ENCODE measurements at places on chromosomes 7 and 10. TPM values are rescaled to one million over a fixed set of nuclear protein-coding genes. Genes with fewer than 3 reads are reported as not detected.

IFIT1B gene
- total RNA-seq = not detected

FAM13C gene
- total RNA-seq = 5.0 TPM

SYCE1 gene
- 0.07 TPM for total RNA-seq

TLX1 gene
- not detected for total RNA-seq

CHN2 gene
- not detected for total RNA-seq

CYP17A1 gene
- not detected for total RNA-seq

PTN gene
- total RNA-seq = 13.2 TPM

Data from smooth muscle cell of the pulmonary artery (primary cell).